Colonic mucosa (tissue), 4 donors: ENCODE measurements at places on chromosomes 1 and 21. TPM values are rescaled to one million over a fixed set of nuclear protein-coding genes. Genes with fewer than 3 reads are reported as not detected.

Gene SPRR2F
- total RNA-seq, result not detected

Gene WDR77
- 42.0 TPM for total RNA-seq

Gene BOLA1
- total RNA-seq, result 12.8 TPM

Gene C1QB
- total RNA-seq, result 44.6 TPM

- DNase-seq, result no peak
These were observed 29.6 kb upstream of the ID3 start for GRCh38 chr1:23588749-23589548.

- DNase-seq, result no peak
These were observed 9.0 kb downstream of the TMEM269 start for GRCh38 chr1:42793824-42794223.

DNA sequence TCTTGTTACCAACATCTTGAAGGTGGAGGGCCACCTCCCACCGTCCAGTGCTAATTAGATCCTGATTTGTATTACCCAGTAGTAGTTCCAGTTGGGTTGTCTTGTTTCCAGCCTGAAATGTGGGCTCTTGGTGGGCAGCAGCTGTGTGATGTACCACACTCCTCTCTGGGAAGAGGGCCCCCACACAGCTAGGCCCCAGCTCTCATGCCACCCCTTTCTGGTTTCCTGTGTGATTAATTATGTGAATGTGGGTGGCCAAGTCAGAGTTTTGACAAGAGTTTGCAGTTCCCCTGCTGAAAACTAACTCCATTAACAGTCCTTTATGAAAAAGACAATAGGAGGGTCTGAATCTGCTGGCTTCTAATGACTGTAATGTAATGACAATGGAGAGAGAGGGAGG, 3.8 kb downstream of the HMGB4 start:
- DNase-seq, result no peak

DNA sequence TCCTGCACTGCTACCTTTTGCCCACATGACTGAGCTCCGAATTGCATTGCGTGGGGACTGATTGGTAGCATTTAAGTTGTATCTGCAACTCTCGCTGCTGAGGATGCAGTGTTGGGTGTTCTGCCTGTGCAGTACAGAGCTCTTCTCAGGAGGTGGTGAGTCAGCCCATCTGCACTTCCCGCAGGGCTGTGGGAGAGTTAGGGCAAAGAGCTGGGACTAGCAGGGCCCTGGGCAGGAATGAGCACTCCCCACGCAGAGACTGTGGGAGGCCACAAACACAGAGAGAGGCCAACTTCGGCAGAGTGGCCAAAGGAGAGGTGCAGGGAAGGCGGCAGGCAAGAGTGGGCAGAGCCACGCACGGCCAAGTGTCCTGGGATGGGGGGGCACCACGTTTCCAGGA, 244.7 kb downstream of the SIPA1L2 start:
- no peak for DNase-seq

GRCh38 chr1:207519505-207520399, 23.8 kb downstream of the CR1 start:
- no peak for DNase-seq

DNA sequence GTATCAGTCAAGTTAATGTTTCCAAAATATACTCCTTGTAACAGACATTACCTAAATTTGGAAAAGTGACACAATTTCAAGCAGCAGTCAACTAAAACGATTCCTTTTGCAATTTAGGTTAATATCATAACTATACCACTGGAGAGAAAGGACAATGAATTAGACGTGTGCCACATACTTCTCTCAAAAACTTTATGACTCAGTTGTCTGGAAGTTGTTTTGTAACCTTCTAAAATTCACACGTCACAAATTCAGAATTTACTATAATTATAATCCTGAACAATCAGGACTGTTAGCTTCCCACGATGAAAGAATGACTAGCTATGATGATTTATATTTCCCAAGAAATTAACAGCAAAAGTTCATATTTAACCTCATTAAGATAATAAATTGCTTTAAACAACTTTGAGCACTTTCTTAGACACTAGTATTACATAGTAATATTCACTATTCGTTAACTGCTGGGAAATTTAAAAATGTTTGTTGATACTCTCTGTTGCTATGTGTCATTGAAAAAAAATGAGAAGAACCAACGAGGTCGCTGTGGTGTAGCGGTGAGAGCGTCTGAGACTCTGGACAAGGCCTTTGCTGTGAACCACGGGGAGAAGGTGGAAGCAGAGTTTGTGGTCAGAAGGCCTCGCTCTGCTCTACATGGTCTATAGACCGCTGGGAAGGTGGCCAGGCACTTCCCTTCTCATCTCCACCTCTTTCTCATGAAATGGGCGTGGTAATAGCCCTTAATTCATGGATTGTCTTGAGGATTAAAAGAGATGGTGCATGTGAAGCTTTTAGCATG, 27.9 kb upstream of the BATF3 start:
- no peak for DNase-seq

DNA sequence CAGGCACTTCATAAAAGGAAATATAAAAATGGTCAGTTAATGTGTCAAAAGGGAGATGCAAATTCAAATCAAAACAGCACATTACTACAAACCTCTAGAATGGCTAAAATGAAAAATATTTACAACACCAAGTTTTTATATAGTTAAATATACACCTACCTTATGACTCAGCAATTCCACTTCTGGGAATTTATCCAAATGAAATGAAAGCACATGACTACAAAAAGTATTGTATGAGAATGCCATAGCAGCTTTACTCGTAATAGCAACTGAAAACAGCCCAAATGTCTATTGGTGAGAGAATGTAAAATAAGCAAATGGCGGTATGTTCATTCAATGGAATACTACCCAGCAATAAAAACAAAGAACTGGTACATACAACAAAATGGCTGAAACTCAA, 175.8 kb upstream of the SPAG17 start:
- DNase-seq, result no peak

GRCh38 chr1:37723390-37724078, 31.2 kb downstream of the CDCA8 start:
- DNase-seq, result no peak

GRCh38 chr21:45175326-45176095, 101.1 kb downstream of the ADARB1 start:
- DNase-seq, result no peak

- DNase-seq, result no peak
These were observed 14.7 kb upstream of the KAZN start for GRCh38 chr1:14583788-14584187.

DNA sequence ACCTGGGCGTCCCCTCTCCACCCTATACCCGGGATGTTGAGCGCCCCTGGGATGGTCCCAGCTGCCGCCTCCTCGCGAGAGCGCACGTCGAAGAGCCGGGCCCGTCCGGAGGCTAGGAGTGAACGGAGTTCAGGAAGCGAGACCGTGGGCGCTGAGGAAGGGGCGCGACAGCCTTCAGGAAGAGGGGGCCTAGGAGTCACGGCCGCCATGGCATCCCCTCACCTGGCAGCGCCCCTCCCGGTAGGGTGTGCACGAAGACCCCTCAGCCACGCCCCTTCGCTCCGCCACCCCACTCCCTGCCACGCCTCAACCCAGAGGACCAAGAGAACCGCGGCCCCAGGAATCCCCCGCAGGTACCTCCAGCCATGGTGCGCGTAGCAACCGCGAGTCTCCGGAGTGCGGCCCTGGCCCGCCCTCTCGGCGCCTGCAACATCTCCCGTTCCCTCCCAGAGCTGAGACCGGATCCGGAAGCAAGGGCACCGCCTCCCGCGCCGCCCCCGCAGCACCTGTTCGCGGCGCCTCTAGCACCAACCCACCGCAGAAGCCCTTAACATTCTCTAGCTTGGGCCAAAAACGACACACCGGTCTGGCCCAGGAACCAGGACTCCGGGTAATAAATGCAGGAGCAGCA, at the start of gene TSTD1:
TSTD1 (minus strand) TSS at position 442 of the 631 bp plus-strand sequence; CDS start at position 367, 75 bp downstream.
- peak; percentile 92 for DNase-seq
